ENCODE measurements at places on chromosomes 4 and X.

DNA sequence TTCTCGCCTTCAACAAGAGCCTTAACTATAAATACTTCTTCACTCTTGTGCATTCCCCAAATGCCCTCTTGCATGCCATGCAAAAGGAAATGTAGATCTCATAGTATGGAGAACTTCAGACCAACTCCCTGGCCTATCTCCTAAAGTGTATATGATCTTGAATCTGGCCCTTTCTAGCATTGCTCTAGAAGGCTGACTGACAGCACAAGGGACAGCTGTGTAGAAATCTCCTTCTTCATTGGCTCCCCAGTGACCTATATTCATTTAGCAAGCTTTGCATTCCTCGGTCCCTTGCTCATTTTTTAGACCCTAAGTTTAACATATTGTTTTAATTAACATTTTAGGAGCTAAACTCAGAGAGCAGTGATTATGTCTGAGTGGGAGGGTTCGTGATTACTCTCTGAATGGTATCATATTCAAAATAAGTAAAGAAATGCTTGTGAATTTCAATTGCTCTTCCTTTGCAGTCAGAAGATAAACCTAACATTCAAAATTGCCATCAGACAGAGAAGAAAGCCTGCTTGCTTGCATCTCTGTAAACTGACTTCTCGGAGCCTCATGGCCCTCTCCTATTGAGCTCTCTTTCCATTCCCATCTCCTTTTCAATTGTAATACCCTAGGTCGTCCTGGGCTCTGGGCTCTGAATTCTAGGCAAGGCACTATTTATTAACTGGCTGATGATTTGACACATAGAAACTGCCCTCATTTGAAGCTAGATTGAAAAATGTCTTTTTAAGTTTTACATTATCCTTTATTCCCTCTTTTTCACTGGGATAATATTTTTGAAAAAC, 120.3 kb upstream of the PRKG2 start:
- no peak for DNase-seq

DNA sequence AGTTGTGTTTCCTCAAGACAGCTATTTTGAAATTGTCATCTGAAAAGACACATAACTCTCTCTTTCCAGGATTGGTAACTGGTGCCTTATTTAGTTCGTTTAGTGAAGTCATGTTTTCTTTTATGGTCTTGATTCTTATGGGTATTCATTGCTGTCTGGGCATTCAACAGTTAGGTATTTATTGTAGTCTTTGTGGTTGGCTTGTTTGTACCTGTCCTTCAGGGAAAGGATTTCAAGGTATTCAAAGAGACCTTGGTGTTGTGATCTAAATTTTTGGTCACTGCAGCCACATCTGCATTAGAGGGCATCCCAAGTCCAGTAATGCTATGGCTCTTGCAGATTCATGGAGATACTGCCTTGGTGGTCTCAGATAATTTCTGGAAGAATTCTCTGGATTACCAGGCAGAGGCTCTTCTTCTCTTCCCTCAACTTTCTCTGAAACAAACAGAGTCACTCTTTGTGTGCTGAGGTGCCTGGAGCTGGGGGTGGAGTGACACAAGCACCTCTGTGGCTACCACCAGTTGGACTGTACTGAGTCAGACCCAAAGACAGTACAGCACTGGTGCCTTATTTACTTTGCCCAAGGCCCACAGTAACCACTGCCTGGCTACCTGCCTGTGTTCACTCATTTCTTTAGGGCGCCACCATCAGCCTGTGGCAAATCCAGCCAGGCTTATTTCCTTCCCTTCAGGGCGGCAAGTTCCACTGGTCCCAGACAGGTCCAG, 620.4 kb downstream of the KCNIP4 start:
- DNase-seq: no peak

GRCh38 chr4:67204441-67204840, 340.9 kb downstream of the CENPC start:
- no peak for DNase-seq

DNA sequence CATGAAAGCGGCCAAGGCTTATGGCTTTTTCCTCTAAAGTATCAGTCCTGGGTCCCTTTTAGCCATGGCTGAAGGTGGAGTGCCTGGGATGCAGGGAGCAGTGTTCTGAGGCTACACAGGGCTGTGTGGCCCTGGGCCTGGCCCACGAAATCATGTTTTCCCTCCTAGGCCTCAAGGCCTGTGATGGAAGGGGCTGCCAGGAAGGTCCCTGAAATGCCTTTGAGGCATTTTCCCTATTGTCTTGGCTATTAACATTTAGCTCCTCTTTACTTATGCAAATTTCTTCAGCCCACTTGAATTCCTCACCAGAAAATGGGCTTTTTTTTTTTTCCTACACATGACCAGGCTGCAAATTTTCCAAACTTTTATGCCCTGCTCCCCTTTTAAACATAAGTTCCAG, 657.0 kb downstream of the DACH2 start:
- no peak for DNase-seq

All from stimulated activated CD8-positive, alpha-beta memory T cell treated with anti-CD3 and anti-CD28 coated beads, Interleukin-2, amount 100 ng/mL, for 48 hours (primary cell).